Substantia nigra (tissue), 51 donors: ENCODE measurements at places on chromosomes 2 and 18.

DNA sequence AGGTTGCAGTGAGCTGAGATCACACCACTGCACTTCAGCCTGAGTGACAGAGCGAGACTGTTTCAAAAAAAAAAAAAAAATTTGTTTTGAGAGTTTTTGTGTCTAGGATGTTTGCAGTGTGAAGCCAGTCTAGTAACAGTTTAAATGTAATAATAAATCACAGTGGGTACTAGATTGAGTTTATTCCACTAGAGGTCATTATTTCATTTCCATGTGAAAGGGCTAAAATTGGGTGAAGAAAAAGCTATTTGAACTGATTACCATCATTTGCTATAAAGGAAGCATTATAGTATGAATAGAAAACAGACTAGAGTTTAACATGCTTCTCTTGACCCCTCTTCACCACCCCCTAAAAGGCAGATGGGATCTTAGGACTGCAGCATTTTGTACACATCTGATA is 20.3 kb downstream of the SNRPD1 start:
- no peak for DNase-seq

GRCh38 chr2:28662468-28663181 is 89.0 kb upstream of the PPP1CB start:
- no peak for DNase-seq

- DNase-seq = no peak
These were observed 55.1 kb downstream of the LTBP1 start for GRCh38 chr2:33001823-33002222.

GRCh38 chr18:11494107-11494506 is 115.3 kb upstream of the SLC35G4 start:
- no peak for DNase-seq
